ENCODE measurements at places on chromosomes 6 and 20.

- DNase-seq: peak; percentile 66
Measured at GRCh38 chr20:19934792-19935491, 82.2 kb upstream of the NAA20 start.

DNA sequence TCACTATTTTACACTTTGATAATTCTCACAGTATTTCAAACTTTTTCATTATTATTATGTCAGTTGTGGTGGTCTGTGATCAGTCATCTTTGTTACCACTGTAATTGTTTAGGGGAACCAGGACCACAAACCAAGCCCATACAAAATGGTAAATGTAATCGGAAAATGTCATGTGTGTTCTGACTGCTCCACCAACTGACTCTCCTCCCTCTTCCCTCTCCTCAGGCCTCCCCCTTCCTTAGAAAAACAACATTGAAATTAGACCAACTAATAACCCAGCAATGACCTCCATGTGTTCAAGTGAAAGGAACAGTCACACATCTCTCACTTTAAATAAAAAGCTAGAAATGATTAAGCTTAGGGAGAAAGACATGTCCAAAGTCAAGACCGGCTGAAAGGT, 63.8 kb downstream of the GMDS start:
- DNase-seq: no peak

- DNase-seq: no peak
Measured at GRCh38 chr20:35329435-35330139, 37.4 kb upstream of the FAM83C start.

GRCh38 chr6:5840734-5841390, 165.9 kb downstream of the NRN1 start:
- DNase-seq: no peak

DNA sequence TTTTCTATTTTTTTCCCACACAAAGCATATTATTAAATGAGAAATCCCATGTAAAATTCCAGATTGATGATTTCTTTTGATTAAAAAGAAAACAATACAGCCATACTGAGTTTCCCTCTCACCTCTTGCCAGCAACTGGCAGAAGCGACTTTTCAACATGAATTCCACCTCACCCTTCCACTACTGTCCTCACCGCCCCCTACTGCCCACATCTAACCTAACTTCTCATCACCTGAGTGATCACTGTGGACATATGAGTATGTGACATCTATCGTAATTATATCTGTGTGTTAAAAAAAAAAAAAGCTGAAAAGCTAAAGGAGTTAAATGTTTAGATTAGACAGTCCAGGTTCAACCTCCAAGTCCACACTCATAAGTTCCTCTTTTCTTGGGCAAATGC, 528.6 kb downstream of the PRKN start:
- no peak for DNase-seq

DNA sequence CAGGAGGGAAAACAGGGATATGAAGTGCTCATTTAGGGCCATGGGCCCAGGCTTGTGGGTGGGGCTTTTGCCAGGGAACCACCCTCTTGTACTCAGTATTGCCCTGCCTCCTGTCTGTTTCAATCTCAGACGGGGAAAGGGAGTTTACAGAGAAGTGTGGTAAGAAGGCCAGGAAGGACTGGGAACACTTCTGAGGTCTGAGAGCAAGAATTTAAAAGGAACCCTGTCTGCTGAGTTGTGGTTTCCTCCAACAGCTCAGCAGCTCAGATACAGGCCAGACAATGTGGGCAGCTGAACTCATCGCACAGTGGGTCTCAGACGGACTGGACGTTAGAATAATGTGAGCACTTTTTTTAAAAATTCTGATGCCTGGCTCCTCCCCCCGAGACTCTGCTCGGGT, 354.1 kb upstream of the ARID1B start:
- no peak for DNase-seq

- DNase-seq: no peak
Measured at GRCh38 chr6:1971612-1972011, 273.8 kb downstream of the GMDS start.

DNA sequence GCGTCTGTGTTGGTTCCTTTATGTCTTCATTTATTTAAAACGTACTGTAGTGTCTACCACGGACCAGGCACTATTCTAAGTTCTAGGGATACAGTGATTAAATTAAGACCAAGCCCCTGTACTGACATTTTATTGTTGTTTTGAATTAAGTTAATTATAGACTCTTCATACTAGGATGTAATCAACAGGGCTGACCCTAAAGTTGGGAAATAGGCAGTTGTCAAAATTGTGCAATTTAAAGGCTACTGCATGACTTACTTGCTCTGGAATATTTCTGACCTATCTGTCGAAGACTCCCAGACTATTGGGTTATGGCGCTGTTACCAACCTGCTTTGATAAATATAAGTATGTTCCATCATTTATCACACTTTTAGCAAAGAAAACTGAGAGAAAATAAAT, 6.7 kb downstream of the MYO6 start:
- DNase-seq: no peak

DNA sequence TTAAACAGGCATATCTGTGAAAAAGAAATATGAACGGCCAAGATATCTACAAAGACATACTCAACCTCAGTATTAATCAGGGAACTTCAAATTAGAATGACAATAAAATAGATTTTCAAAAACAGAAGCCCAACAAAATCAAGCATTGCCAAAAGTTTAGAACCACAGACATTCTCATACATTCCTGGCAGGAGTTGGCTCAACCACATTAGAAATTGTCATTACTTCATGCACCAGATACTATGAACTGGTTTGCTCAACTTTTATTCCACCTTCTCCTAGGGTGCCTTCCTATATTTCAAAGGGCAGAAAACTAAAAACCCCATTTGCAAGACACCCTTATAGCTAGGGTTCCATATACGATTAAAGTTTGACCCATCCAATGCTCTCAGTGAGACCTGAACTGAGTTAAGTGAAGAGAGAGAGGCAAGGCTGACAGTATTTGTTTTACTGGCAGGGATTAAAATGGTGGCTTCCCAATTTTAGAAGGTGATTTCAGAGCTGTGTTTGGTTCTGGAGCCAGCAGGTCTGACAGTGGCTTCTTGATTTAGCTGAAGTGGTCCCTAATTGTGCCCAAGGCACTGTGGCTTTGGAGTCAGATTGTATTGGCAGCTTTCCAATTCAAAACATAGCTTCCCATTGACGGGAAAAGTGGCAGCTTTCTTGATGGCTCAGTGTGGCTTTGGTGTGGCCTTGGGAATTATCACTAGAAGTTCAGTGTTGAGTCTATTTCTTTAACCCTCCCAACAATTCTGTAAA, 77.1 kb upstream of the CDYL start:
- DNase-seq: no peak

DNA sequence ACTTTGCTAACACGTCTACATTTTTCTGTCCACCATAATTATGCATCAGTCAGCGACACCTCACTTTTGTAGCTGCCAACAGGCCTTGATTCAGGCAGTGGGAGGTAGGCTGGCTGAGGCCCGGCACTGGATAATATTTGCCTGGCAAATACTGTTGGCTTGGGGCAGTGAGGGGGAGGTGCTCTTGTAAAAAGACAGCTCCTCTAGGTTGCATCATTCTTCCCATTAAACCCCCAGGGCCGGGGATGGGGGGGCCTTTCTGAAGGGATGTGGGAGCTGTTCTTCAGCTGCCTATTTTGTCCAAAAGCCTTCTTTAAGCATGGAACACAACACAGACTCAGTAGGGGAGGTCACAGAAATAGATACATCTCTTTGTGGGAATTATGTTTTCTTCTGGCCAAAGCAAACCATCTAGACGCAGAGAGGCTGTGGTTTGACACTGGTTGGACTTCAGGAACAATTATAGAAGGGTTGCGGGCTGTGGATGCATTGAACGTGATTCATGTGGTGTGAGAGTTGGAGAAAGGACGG, 338.3 kb upstream of the NT5E start:
- no peak for DNase-seq

GRCh38 chr6:65984089-65984488, 277.1 kb upstream of the EYS start:
- DNase-seq: no peak

DNA sequence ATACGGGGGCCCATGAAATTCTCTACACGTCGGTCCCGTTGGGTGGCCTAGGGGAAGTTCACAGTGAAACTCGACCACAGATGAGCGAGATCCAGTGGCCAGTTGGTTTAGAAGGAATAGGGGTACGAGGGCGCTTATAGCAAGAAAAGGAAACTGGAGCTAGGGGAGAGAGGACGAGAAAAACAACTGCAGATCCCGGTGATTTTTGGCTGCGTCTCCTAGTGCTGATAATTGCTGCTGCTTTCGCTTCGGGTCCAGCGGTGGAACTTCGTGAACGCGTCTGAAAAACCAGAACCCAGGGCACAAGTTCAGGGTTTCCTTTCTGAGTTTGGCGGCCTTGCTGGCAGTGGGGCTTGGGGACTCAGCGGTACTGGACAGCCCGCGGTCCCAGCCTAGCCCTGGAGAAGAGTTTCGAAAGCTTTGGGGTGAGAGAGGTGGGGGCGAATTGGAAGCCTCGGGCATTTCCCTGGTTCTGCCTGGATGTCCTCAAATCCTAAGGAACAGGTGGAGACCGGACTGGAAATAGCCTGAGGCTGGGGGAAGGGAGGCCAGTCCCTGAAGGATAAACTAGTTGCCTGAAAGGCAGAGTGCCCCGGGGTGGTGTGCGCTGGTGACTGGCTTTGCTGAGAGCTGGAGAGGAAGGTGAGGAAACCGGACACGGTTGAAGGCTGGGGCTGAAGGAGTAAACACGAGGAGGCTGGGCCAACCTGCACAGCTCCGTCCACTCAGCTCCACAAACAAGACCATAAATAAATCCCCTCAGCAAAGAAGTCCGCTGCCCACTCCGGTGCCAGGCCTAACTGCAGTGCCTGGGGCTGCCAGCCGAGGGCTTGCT, 793 bp downstream of the GMPR start:
- peak; percentile 68 for DNase-seq

GRCh38 chr6:146315381-146316174, 228.1 kb upstream of the RAB32 start:
- DNase-seq: no peak

DNA sequence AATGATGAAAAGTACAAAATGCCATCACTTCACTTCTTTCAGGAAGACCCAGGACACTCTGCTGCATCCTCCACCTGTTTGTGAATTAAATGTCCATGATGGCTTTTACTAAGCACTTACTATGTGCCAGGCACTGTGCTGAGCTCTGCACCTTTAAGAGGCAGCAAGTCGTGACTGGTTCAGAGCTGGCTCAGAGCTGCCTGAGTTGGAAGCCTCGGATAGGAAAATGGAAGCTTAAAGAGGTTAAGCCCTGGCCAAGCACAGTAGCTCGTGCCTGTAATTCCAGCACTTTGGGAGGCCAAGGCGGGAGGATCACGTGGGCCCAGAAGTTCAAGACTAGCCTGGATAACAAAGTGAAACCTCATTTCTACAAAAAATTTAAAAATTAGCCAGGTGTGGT, 95.6 kb downstream of the SNX5 start:
- DNase-seq: no peak

GRCh38 chr6:44022671-44023352, 104.4 kb downstream of the MRPL14 start:
- DNase-seq: no peak

- no peak for DNase-seq
Measured at GRCh38 chr20:16387666-16388065, 185.6 kb downstream of the KIF16B start.

DNA sequence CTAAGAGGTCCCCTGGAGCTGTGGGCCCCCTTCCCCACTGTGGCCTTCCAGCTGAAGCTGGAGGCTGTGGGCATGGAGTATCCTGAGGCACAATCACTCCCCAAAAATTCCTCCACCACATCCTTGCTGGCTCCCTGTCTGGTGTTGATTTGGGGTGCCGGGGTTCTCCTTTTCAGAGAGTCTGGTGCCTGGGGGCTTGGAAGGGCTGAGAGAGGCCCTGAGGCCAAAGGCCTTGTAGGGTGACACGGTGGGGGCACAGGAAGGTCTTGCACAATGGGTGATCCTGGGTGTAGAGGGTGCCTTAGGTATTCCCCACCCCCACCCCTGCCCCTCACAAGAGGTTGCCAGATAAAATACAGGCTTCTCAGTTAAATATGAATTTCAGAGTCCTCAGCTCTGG, 33.2 kb upstream of the VEGFA start:
- DNase-seq: no peak

- no peak for DNase-seq
Measured at GRCh38 chr6:25130518-25130917, 148.7 kb upstream of the CARMIL1 start.

- DNase-seq: peak; percentile 56
Measured at GRCh38 chr6:69279805-69280204, 517.0 kb downstream of the LMBRD1 start.

DNA sequence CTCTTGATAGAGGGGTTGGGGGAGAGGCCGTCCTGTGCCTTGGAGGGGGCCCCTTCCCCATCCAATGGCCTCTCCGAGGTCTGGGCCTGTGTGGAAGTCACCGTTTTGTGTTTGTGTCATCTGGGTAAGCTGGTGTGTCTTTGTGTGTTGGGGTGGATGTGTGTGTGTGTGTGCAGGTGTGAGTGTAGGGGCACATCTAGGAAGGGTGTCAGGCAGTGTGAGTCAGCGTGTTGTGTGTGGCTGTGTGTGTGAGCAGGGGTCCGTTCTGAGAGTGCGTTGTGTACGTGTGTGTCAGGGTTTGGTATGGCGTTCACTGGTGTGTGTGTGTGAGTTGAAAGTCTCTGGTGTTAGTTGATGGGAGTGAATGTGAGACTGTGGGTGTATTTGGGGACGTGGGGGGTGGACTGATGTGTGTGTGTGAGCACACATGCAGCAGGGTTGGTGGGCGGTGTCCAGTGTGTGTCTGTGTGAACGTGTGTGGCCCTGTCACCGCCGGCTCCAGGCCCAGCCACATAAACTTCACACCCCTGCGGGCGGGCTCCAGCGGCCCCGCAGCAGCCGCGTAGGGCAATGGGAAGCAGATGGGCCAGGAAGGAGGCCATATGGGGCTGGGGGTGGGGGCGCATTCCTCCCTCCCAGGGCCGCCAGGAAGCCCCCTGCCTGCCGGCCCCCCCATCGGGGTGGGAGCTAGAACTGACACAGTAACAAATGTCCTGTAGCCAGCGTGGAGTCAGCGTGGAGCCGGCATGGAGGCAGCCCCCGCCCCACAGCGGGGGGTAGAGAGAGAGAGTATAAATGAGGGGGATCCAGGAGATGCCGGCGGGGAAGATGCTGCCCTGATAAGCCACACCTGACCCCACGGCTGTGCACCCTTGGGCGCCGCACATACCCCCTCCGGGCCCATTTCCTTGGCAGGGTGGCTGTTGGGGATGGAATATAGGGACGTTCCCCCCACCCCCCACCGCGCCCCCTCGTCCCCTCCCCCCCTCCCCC, 32.1 kb downstream of the SNAI1 start:
- DNase-seq: no peak

GRCh38 chr6:148404456-148405054, 61.9 kb downstream of the SASH1 start:
- no peak for DNase-seq

Data from amygdala (tissue), 56 donors.